Placental pericyte (primary cell): ENCODE measurements at places on chromosomes 2 and 18. TPM values are rescaled to one million over a fixed set of nuclear protein-coding genes. Genes with fewer than 3 reads are reported as not detected.

Gene SP140
- total RNA-seq: 1.1 and 4.4 TPM in 2 replicates

Gene NXPH2
- not detected in 2 replicates for total RNA-seq

Gene VAPA
- 369 and 480 TPM in 2 replicates for total RNA-seq

Gene GRHL1
- total RNA-seq: 0.14 and 0.22 TPM in 2 replicates

Gene CCDC148
- under 0.01 and 0.86 TPM in 2 replicates for total RNA-seq

Gene PLB1
- total RNA-seq: 0.86 and 2.4 TPM in 2 replicates

Gene IL1F10
- not detected in 2 replicates for total RNA-seq

Gene UCN
- total RNA-seq: 0.86 and 1.1 TPM in 2 replicates

Gene GYPC
- total RNA-seq: 80.3 and 213 TPM in 2 replicates

Gene FAM228A
- 0.14 and 1.5 TPM in 2 replicates for total RNA-seq

Gene NEU2
- not detected in 2 replicates for total RNA-seq

Gene SPR
- total RNA-seq: 15.7 and 16.2 TPM in 2 replicates

Gene DCTN1
- total RNA-seq: 144 and 149 TPM in 2 replicates

Gene WDFY1
- total RNA-seq: 88.8 and 103 TPM in 2 replicates
